ENCODE measurements at places on chromosomes 3 and 15.

DNA sequence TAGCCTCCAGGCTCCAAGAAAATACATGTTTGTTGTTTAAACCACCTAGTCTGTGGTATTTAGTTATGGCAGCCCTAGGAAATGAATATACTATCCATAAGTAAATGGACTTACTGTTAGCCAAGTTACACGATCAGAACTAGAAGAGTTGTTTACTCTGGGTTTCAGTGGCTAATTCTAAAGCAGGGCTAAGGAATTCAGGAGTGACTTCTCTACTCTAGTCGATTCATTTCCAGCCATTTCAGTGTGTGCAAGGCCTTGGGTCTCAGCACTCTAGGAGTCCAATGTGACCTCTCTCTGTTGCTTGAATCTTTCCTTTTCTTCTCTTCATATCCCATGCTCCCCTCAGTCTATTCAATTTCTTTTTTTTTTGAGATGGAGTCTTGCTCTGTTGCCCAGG lies 66.7 kb downstream of the BHLHE40 start:
- no peak for DNase-seq

GRCh38 chr3:42763021-42763420 lies 10.0 kb downstream of the CCDC13 start:
- peak; percentile 36 for DNase-seq

- no peak for DNase-seq
These were observed 34.3 kb upstream of the ANKDD1A start for GRCh38 chr15:64877435-64877834.

GRCh38 chr3:192812743-192813383 lies 85.5 kb upstream of the FGF12 start:
- no peak for DNase-seq

GRCh38 chr3:174132421-174133042 lies 726.6 kb upstream of the NAALADL2 start:
- no peak for DNase-seq

DNA sequence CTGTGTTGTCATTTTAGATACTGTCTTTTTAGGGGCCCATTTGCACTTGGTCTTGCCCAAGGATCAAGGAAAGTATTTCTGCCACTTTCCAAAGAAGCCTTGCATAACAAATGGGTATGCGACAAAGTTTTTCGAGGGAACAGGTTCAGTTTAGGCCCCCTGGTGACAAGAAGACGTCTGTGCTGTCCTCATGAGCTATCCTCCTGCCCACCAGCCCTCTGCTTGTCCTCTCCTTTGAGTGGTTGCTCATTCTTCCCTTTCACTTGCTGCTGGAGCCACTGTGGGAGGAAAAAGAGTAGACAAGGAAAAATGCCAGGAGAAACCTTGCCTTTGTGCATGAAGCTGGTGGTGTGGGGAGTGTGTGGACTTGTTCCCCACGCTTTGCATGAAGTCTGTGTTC lies 171.9 kb downstream of the CACNA2D3 start:
- DNase-seq: no peak

- DNase-seq: no peak
These were observed 48.5 kb downstream of the HERC2 start for GRCh38 chr15:28273468-28273867.

GRCh38 chr15:99070208-99070607 lies 34.7 kb upstream of the SYNM start:
- DNase-seq: no peak

DNA sequence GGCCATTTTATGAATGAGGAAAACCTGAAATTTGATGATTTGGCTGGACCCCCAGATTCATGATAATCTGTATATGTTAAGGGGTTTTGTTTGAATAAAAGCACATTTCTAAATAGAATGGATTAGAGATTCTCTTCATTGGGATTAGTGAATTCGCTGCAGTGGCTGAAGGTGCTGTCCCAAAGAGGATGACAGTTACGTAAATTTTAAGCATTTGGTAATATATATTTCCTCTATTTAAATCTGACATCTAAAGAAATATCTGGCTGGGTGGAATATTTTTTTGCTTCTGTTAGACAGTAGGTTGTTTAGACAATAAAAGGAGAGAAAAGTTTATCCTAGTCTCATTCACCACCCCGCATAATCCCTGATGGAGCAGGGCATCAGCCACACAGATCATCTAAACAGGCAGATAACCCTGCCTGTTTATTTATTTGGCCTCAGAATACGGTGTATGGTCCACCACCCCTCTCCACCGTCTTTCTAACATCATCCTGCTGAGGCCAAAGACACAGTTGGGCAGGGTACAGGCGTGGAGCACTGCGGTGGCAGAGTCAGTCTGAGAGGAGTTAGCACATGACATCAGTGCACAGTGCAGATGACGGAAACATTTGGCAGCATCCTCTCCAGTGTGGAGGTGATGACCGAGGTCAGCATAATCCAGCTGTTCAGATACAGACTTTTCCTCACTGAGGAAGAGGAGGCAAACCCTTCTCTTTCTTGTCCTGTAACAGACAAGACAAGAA lies 20.4 kb upstream of the NFKBIZ start:
- no peak for DNase-seq

DNA sequence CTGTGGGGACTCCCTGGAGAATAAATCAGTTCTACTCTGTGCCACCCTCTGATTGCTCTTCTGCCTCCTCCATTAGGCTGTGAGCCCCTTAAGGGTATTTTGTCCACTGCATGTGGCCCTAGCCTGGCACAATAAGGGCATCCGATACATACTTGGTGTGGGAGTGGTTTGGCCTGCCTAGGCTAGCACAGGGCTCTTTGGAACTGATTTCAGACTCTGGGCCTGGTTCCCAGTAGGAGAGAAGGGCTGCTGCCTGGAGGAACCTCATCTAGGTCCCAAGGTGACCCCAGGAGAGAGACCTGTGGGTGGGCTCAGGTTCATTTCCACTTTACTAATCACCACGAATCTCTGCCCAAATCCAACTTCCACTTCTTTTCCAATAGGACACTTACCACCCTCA lies 5.3 kb upstream of the CTDSPL start:
- DNase-seq: no peak

- peak; percentile 56 for DNase-seq
These were observed at the start of gene ELL3 for GRCh38 chr15:43776718-43777266. Gene ELL3, minus strand, starts transcription at chr15:43776966. Its CDS starts 65 bp downstream, at chr15:43776901.

DNA sequence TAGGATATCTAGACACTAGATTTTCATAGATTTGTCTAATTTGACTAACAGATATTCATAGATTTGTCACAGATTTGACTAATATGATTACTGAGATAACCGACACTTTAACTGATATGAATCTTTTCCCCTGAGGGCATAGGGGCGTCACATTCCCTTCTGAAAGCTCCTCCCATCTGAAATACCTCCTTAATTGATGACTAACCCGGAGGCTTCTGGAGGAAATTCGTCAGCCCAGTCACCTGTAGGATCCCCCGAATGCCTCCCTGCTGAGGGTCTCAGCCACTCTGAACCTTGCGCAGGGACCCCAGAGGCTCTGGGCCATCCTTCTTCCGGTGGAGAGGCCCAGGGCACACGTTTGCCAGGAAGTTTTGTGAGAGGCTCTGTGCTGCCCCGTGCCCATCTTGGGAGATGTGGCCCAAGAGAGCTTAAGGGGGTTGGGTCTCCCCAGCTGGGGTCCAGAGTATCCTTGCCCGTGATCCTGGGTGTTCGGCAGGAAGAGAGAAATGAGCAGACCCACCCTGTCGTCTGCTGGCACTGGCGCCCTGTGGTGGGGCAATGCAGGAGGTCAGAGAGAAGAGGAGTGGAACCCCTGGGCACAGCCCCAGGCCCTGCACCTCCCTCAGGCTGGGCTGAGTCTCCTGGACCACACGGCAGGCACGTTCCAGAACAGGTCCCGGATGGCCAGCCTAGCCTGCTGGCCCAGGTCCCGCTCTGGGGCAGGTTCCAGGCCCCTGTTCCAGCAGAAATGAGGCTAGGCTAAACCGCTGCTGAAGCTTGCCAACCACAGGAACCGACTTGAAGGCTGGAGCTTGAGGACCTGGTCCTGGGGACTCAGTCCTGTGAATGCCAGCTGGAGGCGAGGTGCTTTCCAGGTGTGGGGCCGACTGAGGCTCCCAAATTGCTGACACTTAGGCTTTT lies 1.7 kb downstream of the PLA2G4D start:
- no peak for DNase-seq

DNA sequence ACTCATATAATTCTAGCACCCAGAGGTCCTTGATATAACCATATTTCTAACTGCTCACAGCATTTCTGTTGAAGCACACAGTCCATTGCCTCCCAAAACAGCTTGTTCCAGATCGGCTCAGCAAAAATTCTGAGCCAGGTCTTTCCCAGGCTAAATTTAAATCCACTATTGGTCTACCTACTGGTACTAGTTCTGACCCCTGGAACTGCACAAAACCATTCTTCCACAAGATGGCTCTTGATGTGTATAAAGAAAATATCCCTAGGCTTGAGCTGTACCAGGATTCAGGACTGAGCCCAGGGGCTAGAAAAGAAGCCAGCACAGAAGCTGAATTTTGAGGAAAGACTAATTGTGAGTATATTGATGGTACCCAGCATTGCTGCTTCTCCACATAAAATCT lies 75.4 kb upstream of the ABHD17C start:
- DNase-seq: no peak

DNA sequence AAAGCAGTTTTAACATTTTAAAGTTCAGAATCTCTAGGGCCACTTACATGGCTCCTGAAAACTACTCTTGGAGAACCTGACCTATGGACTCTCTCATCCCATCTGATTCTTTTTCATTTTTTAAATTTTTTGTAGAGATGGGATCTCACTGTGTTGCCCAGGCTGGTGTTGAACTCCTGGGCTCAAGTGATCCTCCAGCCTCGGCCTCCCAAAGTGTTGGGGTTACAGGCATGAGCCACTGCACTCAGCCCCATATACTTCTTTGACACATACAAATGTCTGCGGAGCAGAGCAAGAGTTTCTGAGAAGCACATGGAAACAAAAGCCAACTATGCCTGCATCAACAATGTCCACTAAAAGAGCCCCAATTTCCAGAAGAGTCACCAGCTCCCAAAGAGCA lies 189.8 kb downstream of the FOXP1 start:
- no peak for DNase-seq

GRCh38 chr3:170867143-170867937 lies 2.7 kb downstream of the RPL22L1 start:
- DNase-seq: no peak

DNA sequence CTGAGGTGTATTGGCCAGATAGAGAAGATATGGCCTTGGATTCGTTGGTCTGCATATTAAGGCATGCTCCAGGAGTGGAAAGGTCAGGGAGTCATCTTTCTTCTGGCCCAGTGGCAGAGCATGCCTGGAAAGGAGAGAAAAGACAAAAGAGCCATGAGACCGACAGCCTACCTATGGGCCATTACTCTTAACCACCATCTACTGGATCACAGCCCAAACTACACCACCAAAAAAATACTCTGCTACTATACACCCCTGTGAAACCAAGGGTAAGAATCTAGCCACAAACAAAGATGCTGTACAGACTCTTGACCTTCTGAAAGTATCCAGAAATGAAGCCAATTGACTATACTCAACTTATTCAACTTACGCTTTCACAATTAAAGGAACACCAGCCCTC lies 96.1 kb upstream of the PLSCR5 start:
- DNase-seq: no peak

DNA sequence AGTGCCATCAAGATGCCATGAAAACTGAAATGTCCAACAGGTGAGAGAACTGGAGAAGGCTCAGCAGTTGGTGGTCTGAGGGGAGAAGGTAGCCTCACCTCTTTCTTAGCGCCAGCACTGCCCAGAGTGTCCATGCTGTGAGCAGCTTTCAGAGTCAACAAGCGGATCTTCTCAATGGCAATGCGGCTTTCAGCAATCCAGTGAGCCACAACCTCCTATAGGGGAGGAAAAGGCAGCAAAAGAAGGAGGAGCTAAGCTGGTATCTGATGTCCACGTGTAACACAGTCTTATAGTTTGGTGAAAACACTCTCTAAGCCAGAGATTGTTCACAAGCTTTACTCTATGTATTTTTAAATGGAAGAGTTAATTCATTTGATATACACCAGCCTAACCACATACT lies 36.1 kb upstream of the ACKR4 start:
- no peak for DNase-seq

DNA sequence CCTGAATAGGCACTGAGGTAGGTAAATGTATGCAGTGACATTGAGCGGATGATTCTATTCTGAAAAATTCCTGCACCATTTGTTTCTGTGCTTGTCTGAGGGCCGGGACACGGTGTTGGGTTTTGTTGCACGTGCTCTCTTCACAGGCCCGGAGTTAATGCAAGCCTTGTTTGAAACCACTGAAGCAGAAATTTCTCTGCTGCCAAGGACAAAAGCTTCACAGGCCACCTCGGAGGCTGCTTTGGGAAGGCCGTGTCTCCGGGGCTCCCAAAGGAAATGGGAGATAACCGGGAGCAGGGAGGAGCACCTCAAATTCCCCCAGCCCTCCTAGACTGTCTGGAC lies 179.4 kb downstream of the OPA1 start:
- DNase-seq: no peak

DNA sequence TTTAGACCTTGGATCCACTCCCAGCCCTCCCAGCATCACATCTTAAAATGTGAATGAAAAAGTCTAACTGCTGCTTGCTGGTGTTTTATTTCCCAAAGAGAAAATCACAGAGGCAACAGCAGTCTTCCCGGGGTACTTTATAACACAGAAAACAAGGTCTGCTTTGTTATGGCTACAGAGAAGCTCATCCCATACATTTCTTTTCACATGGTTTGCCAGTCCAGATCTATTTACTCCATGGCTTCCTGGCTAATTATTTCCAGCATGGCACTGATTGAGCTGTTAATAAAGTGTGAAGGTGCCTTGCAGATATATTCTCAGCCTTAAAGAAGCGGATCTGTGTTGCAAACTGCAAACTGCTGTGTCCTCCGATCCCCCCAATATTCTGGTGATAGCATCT lies 466.1 kb upstream of the CFAP20DC start:
- no peak for DNase-seq

DNA sequence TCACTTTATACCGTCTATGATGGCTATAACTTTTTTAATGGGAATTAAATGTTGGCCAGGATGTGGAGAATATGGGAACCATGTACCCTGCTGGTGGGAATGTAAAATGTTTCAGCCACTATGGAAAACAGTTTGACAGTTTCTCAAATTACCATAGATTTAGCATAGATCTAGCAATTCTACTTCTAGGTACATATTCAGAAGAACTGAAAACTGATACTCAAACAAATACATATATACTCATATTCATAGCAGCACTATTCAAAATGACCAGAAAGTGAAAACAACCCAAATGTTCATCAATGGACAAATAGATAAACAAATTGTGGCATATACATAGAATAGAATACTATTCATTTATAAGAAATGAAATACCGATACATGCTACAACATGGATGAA lies 539.4 kb downstream of the IGSF11 start:
- DNase-seq: no peak

DNA sequence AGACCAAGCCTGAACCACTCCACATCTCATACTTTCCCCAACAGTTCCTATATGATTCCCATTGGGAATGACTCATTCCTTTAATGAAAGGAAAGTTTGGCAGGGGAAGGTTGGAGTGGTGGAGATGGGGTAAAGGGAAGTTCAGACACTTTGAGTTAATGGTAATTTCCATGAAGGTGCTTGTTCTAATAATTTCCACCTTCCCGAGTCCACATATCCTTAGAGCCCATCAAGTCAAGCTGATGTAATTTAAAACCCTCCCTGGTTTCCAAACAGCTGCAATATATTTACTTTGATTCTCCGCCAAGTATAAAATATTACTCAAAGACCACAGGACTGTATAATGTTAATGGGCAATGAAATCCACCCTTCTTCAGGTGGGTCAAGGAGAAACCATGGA lies 95.0 kb upstream of the GALNT15 start:
- DNase-seq: no peak

GRCh38 chr3:20080956-20081554 lies 40.8 kb downstream of the KAT2B start:
- DNase-seq: no peak

- no peak for DNase-seq
These were observed 28.7 kb upstream of the XIRP1 start for GRCh38 chr3:39221141-39221530.

Measured in GM13977 (cell line).